ENCODE measurements at places on chromosomes 7 and 10.

DNA sequence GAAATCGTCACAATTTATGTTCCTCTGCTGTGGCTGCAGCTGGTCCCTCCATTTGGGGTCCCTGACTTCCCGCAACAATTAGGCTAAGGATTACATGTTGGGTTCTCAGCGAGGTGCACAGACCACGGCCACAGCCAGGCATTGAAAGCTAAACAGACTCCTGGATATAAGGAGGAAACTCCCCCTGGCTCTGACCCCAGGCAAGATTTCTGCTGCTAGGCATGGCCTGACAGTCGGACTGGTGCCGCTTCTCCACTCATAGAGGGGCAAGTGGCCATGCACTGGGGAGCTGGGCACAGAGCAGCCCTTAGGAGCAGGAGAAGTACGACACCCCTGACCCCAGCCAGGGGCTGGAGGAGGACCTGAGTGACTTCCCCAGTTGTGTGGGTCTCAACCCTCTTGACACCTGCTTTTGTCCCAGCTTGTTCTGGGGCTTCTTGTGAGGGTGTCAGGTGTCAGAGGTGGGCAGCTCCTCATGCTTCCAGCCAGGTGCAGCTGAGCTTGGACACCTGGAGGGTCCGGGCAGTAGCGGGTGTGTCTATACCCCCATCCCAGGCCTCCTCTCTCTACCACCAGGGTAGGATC is 38.3 kb downstream of the TSPAN15 start:
- no peak for DNase-seq

- no peak for DNase-seq
Measured at GRCh38 chr10:11612021-11613001, 861 bp upstream of the USP6NL start.

- no peak for DNase-seq
Measured at GRCh38 chr7:389911-390601, 100.1 kb downstream of the FOXL3 start.

DNA sequence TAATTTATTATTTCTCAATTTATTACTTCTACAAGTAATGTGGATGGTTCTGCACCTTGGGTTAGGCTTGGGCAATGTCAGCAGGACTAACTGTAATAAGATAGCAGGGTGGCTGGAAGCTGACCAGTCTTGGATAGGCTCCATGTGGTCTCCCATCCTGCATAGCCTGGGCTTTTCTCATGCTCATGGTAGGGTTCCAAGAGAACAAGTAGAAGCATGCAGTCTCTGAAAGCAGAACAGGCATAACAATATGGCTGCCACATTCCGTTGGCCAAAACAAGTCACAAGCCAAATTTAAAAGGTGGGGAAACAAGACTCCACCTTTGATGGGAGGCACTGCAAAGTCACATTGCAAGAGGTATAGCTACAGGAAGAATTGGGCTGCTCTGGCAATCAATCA is 98.6 kb upstream of the MDFIC start:
- peak; percentile 10 for DNase-seq

GRCh38 chr10:71996592-71997371 is 32.6 kb downstream of the CHST3 start:
- DNase-seq: peak; percentile 35

DNA sequence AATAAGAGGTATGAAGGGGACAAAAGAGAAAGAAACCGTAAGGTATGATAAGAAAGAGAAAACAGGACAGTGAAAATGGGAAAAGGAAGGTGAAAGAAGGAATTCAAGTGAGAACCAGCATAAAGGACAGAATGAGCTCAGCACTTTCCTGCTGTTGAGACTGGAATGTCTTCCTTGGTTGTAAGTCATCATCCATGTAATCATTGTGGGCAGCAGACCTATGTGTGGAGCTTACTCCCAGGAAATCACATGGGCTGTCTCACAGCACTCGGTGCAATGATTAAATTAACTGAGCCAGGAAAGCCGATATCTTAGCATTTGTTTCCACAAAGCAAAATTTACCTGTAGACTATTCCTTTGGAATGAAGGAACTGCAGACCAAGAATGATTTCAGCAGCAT is 118.1 kb downstream of the PRKCQ start:
- DNase-seq: no peak

All from EH (cell line).